Calu3 (cell line): ENCODE measurements at places on chromosomes 1 and 21. TPM values are rescaled to one million over a fixed set of nuclear protein-coding genes. Genes with fewer than 3 reads are reported as not detected.

WDR77 gene
- 27.7 and 28.4 TPM in 2 replicates for total RNA-seq

CDCP2 gene
- total RNA-seq, result not detected in 2 replicates

DNA sequence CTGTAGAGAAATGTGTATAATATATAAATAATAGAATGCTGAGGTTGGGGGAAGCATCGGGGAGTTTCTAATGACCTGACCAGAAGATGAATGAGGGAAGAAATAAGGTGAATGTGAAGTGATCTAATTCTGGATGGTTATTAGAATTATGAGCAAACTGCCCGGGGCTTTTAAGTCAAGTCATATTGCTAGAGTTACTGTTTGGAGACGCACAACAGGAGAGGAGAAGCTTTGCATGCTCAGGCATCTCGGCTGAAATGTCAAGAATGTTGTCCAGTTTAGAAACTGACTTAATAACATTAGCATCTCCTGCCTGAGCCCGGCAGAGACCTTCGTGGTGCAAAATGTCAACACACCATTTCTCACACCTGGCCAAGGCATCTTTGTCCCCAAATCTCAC is 119.1 kb downstream of the RRAGC start:
- no peak overlapping the region for H3K4me3 ChIP-seq
- peaks cover 22% of the 10 kb centered on the region for H3K27me3 ChIP-seq
- no peak overlapping the region for H3K27ac ChIP-seq
- peaks cover 6% of the 10 kb centered on the region for H3K4me1 ChIP-seq

DNA sequence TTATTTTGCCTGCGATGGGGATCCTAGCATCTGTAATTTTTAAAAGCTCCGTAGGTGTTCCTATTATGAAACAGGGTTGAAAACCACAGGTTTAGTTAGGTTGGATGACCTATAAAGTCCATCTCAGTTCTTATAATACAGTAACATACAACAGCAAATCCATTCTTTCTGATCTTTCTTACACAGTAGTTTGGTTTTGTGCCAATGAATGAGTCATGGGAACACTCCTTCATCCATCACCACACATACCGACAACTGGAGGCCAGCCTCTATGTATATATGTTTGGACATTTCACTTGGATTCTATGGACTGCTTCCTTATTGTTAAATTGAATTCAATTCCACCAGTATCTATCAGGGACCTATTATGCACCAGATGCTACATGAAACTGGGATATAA is 118.4 kb upstream of the L1TD1 start:
- no peaks in the 10 kb centered on the region for H3K27me3 ChIP-seq
- peak overlapping the region; percentile 62 for H3K27ac ChIP-seq
- H3K36me3 ChIP-seq, result no peaks in the 10 kb centered on the region
- peaks cover 11% of the 10 kb centered on the region for H3K4me1 ChIP-seq

GRCh38 chr1:237269938-237270337 is 228.0 kb downstream of the RYR2 start:
- no peaks in the 10 kb centered on the region for H3K27me3 ChIP-seq
- no peak overlapping the region for H3K27ac ChIP-seq
- no peaks in the 10 kb centered on the region for H3K36me3 ChIP-seq
- DNase-seq, result no peak
- no peak overlapping the region for H3K4me3 ChIP-seq
- no peaks in the 10 kb centered on the region for H3K4me1 ChIP-seq

GRCh38 chr1:101444381-101444780 is 207.6 kb downstream of the S1PR1 start:
- no peak overlapping the region for H3K27ac ChIP-seq
- no peaks in the 10 kb centered on the region for H3K36me3 ChIP-seq

DNA sequence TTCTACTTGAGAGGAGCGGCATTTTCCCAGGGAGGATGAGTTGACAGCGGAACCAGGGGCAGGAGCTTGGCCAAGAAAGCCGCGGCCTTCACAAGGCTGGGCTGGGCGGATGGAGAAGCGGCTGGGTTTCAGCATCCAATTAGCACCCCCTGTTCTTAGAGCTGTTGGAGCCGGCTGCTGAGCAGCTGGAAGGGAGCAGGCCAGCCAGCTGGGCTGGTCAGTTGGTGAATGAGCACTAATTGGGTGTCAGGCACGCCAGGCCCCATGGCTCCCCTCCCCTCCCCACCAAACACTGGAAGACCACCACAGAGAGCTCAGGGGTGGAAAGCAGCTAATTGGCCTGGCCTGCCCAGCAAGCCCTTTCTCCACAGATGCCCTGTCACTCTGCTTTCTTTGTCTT is 245.6 kb downstream of the RRAGC start:
- no peak for DNase-seq
- no peak overlapping the region for H3K4me3 ChIP-seq
- no peaks in the 10 kb centered on the region for H3K36me3 ChIP-seq
- no peak overlapping the region for H3K27ac ChIP-seq
- no peaks in the 10 kb centered on the region for H3K4me1 ChIP-seq
- H3K27me3 ChIP-seq, result peaks cover 95% of the 10 kb centered on the region

- DNase-seq, result no peak
- H3K36me3 ChIP-seq, result no peaks in the 10 kb centered on the region
- H3K27me3 ChIP-seq, result no peaks in the 10 kb centered on the region
- H3K4me1 ChIP-seq, result no peaks in the 10 kb centered on the region
- no peak overlapping the region for H3K27ac ChIP-seq
- no peak overlapping the region for H3K4me3 ChIP-seq
Measured at GRCh38 chr1:111707906-111708305, 31.3 kb downstream of the INKA2 start.

- H3K27me3 ChIP-seq, result no peaks in the 10 kb centered on the region
- no peaks in the 10 kb centered on the region for H3K36me3 ChIP-seq
- H3K27ac ChIP-seq, result no peak overlapping the region
- DNase-seq, result no peak
- no peaks in the 10 kb centered on the region for H3K4me1 ChIP-seq
Measured at GRCh38 chr1:2271841-2272655, 43.9 kb downstream of the SKI start.

- peaks cover 76% of the 10 kb centered on the region for H3K27me3 ChIP-seq
Measured at GRCh38 chr1:179807691-179808485, 64.8 kb downstream of the FAM163A start.

DNA sequence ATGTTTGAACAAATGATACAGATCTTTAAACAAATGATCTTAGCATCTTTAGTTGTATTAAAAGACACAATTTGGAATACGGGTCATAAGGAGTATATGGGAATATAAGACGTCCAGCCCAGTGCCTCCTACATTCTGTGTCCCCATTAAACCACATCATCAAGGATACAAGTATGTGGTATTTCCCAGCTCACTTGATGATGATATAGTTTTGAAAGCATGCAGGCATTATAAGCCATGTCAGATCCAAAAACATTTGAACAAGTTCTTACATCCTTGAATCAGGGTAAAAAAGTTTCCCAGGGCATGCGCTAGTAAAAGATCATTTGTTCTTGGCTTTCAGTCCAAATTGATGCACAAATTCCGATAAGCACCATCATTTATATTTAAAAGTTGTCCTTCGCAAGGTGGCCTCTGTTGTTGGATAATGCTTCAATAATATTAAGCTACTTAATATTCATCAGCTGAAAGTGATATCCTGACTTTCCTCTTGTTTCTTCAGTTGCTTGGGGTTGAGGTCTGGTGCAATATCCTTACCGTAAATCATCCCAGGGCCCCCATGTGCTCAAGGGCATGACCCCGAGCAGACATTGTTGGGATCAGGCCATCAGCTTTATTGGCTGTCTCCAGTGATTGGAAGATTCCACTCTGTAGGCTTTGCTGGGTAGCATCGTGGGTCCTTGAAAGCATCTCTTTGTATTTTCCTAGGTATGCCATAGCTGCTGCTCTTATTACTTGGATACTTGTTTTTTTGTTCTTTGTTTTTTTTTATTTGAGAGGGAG is 61.8 kb downstream of the CENPF start:
- no peaks in the 10 kb centered on the region for H3K27me3 ChIP-seq
- peaks cover 33% of the 10 kb centered on the region for H3K36me3 ChIP-seq
- DNase-seq, result no peak
- no peak overlapping the region for H3K4me3 ChIP-seq
- no peak overlapping the region for H3K27ac ChIP-seq

DNA sequence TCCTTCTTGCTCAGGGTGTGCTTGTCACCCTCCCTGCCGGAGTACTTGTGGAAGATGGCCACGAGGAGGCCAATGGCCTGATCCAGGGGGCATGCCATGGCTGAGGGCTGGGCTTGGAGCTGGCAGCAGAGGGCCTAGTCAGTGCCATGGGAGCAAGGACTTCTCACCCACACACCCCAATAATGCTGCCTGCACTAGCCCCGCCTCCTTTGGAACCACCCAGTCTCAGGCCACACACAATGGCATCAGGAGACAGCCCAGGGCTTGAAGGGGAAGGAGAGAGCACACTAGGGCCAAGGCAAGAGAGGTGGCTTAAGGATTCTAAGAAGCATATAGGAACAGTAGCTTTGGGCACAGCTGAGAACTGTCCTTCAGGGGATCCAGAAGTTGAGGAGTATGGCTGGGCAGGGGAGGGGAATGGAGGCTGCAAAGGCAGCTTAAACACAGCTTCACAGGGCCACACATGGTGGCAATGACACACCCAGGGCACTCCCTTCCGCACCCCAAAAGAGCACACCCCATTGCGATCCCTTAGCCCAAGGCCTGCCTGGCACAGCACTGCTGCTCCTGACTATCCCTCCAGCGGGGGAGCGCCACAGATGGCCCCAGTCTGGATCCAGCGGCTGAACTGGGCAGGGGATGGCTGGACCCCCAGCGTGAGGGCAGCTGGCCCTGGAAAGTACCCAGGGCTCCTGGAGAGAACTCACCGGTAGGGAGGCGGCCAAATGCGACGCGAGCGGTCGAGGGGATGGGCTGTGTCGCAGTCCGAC is at the start of gene S100A6:
Gene S100A6 (minus strand): TSS at position 750 of the 770 bp plus-strand sequence. CDS start 652 bp downstream, at position 98.
- peak within 1 kb of the TSS; percentile 77 for H3K27ac ChIP-seq
- H3K4me1 ChIP-seq, result peaks cover 71% of the 10 kb centered on the region
- peak; percentile 71 for DNase-seq
- no peaks in the 10 kb centered on the region for H3K27me3 ChIP-seq
- H3K4me3 ChIP-seq, result peak within 1 kb of the TSS; percentile 93
- H3K36me3 ChIP-seq, result peaks cover 69% of the 10 kb centered on the region

GRCh38 chr1:19341201-19342061 is 29.3 kb downstream of the SLC66A1 start:
- peak overlapping the region; percentile 16 for H3K27ac ChIP-seq
- peak; percentile 69 for DNase-seq
- H3K27me3 ChIP-seq, result no peaks in the 10 kb centered on the region
- H3K4me3 ChIP-seq, result no peak overlapping the region
- peaks cover 9% of the 10 kb centered on the region for H3K4me1 ChIP-seq
- H3K36me3 ChIP-seq, result peaks cover 44% of the 10 kb centered on the region

DNA sequence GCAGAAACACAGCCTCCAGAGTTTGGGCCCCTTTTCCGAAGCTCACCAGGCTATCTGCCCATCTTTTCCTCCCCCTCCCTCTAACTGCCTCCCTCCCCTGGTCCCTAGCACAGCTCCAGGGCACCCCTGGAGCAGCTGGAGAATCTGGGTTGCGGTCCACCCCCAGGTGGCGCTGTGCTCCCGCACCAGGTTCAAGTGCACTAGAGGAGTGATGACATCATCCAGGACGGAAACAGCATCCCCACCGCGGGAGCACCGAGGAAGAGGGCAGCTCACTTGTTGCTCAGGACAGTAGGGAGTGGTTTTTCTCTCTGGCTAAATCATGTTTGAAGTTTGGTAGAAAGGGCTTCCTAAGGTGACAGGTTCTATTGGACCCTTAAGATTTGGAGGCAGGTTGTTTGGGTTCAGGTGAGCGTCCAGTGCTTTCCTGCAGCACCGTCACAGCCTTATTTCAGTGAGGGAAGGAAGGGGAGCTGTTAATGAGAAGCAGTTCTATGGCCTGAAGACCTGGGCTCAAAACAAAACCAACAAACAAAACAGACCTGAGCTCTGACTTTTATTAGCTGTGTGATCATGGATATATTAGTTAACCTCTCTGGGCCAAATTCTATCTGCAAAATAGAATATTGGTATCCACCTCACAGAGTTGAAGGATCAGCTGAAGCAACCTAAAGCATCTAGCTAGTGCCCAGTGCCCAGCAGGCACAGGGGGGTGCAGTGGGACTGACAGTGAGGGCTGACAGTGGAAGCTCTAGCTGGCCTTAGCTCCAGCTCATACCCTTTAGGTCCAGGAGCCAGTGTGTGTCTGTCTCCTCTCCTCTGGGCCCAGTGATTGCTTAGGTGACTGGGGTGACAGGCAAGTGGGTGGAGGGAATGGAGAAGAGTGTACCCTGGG is 7.5 kb downstream of the SHISA4 start:
- H3K27ac ChIP-seq, result no peak overlapping the region
- DNase-seq, result peak; percentile 97
- peaks cover 8% of the 10 kb centered on the region for H3K36me3 ChIP-seq
- peaks cover 10% of the 10 kb centered on the region for H3K4me1 ChIP-seq
- peaks cover 16% of the 10 kb centered on the region for H3K27me3 ChIP-seq
- no peak overlapping the region for H3K4me3 ChIP-seq

GRCh38 chr21:15029077-15029476 is 35.7 kb downstream of the NRIP1 start:
- peak overlapping the region; percentile 39 for H3K27ac ChIP-seq
- H3K27me3 ChIP-seq, result no peaks in the 10 kb centered on the region
- H3K36me3 ChIP-seq, result peaks cover 13% of the 10 kb centered on the region
- H3K4me3 ChIP-seq, result no peak overlapping the region
- DNase-seq, result no peak

DNA sequence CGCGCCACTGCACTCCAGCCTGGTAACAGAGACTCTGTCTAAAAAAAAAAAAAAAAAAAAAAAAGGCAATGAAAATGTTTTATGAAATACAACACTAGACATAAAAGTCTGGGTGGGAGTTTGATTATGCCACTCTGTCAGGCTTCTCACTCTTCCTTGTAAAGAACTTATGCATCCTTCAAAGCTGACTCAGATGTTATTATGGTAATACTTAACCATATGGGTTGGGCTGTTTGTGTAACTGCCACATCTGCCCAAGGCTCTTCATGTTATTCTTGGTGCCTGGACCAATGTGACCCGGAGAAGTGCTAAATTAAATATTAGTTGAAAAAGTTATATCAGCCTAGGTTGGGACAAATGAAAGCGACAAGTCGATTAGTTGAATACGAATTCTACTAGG is 23.8 kb downstream of the FAM89A start:
- DNase-seq, result no peak
- H3K27me3 ChIP-seq, result no peaks in the 10 kb centered on the region
- H3K36me3 ChIP-seq, result no peaks in the 10 kb centered on the region
- H3K4me1 ChIP-seq, result no peaks in the 10 kb centered on the region
- no peak overlapping the region for H3K4me3 ChIP-seq
- H3K27ac ChIP-seq, result no peak overlapping the region
